Right renal cortex interstitium (tissue), 3 donors: ENCODE measurements at places on chromosomes 7 and 10.

DNA sequence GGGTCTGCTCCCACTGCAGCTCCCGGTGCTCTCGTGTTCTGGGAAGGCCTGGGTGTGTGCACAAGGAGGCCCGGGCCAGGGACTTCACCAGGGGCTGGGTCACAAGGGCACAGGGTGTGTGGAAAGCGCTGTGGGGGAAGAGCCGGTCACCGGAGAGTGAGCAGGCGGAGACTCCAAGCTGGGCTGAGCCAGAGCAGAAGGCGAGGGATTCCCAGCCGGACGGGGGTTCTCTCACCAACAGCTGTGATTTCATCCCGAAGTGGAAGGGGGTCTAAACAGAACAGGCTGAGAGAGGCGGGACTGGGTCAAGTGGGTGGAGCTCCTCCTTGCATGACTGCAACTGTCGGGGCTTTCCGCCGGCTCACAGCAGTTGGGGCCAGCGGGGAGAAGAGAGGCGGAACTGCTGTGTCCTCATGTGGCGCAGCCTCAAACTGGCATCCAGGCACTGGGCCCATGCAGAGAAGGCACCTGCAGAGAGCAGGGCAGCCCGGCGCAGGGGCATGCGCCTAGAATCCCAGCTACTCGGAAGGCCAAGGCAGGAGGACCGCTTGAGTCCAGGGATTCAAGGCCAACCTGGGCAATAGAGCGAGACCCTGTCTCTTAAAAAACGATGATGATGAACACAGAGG is 7.6 kb upstream of the ORAI2 start:
- no peak for DNase-seq

GRCh38 chr7:148986742-148987009 is 41.6 kb downstream of the PDIA4 start:
- DNase-seq: no peak

- DNase-seq: no peak
Observed at GRCh38 chr7:142796501-142797390, 26.0 kb downstream of the PRSS2 start.

DNA sequence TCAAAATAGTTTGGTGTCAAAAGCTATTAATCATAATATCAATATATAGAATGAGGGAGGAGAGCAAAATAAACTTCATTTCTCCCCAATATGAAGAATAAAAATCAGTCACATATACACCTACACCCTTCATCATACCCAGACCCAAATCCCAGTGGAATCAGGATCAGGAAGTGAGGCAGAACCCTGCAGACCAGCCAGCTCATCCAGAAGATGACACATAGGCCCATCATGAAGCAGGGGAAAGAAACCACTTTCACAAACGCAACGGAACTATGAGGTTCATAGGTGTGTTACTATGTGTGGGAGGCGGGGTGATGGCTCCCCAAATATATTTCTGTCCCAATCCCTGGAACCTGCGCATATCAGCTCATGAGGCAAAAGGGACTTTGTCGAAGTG is 89.0 kb downstream of the RSU1 start:
- DNase-seq: no peak

DNA sequence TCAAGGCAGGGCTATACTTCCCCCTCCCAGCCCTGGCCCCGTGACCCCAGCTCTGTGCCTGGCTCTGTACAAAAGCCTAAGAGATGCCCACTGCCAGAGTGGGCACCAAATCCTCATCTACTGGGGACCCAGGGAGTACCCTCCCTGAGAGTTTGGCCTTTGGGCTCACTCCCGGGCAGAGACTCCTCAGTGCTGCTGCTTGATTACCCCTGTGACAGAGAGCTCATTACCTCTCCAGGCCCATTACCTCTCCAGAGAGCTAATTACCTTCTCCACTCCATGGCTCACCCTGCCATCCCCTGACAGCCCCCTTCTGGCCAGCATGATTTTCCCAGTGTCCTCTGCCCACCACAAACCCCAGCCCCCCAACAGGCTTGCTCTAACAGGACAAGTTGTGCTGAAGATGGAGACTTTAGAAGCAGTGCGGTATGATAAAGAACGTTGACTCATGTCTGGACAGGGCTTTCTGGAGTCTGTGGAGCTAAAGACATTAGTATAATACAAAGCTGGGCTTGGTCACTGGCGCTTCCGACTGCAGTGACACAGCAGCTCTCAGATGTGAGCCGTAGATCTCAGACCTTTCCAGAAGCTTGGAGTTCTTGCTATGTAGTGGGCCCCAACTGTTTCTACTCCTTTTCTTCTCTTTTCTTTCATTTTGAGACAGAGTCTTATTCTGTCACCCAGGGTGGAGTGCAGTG is 111.3 kb upstream of the KCTD7 start:
- DNase-seq: no peak

DNA sequence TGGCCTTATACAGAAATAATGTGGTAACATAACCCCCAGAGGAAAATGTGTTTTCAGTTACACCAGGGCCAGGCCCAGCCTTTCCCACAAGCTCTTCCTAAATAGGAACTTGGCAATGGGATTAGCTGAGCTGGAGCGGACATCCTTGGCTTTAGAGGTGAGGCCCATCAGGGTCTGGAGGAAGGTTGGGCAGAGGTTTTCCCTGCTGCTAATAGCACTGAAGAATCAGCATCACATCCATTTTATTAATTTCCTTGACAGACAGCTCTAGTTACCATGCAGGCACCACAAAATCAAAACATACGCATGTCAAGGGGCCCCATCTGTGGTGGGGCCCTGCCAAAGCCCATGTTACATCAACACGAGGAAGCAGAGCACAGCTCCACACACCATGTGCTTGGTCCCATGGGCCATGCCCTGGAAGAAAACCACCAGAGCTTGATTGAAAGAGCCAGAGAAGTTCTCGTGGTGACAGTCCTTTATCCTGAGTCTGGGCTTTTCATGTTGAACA is 566.6 kb downstream of the KCNMA1 start:
- DNase-seq: no peak

DNA sequence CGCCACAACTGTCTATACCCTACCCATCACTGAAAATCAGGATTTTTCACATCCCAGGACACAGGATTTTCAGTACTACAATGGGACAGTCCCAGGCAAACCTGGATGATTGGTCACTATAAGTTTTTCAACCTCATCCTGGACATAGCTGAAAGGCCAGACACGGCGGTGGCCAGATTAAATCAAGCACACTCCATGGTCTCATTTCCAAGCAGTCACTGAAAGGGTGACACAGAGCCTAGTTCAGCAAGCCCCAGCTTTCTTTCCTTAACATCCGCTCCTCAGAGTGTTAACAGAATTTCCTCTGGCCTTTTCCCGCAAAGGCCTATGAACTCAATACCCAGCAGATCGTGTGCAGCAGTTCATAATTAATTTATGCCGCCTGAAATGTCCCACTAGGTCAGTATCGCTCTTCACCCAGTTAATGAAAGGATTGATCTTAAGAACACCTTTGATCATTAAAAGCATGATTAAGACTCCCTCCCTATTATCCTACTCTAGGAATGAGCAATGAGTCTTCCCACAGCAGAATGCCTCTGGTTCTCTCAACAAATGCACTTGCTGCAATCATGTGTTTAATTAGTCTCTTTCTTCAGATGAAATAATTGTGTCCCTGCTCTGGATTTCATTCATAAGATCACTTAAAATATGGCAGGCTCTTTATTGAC is 104.0 kb upstream of the NANOS1 start:
- no peak for DNase-seq
